ENCODE measurements at places on chromosomes 3 and 15.

DNA sequence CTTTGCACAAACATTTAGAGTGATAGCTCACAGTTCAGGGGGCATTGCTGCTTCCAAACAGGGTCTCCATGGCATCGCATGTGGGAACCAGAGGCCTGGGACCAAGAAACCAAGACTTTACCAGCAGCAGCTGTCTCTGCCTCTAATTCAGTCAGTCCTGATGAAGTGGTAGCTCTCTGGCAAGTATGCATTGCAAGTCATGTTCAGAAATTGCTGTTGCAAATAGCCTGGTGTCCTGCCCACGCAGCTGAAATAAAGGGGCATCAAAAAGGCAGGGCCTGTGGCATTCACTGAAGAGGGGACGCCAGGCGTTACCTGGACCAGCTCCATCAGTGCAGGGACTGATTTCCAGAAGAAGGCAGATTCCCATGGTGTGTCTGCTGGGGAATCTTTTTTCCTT is 121.3 kb downstream of the CD47 start:
- DNase-seq: no peak

DNA sequence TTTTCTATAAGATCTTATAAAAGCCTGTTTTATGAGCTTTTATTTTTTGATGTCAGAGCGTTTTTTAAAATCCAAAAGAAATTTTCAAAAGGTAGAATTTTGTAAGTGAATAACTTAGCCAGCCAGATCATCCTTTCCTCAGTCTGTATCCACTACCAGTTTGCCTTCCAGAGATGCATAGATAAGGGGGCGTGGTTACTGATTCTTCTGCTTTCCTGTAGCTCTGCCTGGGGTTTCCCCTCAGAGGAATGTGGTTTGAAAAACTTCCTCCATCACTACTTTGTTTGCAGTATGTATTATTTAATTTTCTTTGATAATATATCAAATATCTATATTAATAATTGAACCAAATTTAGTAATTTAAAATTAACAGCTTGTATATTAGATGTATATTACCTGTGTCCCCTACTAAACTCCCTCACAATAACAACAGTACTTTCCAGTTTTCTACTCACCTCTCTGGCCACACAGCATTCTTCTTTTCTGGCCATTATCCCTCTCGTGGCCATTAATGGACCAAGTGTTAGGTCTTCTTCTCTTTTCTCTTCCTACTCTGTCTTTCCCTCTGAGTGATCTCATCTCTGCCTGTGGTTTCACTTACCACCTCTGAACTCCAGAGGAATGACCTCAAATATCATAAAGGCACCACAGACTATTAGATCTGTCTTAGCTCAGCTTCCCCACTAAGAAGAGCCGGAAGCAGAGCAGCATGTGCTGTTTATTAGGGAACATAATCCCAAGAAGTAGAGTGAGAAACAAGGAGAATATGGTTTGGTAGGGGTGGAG is 239.7 kb downstream of the UBE2E2 start:
- DNase-seq: no peak

- DNase-seq: no peak
Measured at GRCh38 chr3:30702828-30703397, 96.5 kb downstream of the TGFBR2 start.

DNA sequence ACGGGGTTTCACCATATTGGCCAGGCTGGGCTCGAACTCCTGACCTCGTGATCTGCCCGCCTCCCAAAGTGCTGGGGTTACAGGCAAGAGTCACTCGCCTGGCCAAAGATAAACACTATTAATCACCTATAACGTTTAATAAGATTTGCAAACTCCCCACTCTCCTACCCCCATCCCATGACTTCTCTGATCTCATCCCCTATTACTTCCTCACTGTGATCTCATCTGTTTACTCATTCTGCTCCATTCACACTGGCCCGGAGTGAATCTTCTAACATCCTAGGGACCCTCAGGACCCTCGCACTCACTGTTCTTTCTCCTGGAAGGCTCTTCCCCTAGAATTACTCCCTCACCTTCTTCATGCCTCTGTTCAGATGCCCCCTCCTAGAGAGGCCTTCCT is 78.9 kb downstream of the DGKG start:
- no peak for DNase-seq

- no peak for DNase-seq
Measured at GRCh38 chr3:125232401-125232800, 19.9 kb upstream of the SLC12A8 start.
